ENCODE measurements at places on chromosomes 3 and 15. TPM values are rescaled to one million over a fixed set of nuclear protein-coding genes. Genes with fewer than 3 reads are reported as not detected.

RPL39L gene
- polyA plus RNA-seq = 18.4 TPM

GRCh38 chr3:57133157-57133556, 32.0 kb downstream of the IL17RD start:
- no peak for DNase-seq

ADAMTS7 gene
- polyA plus RNA-seq = 38.1 TPM

ADPRH gene
- 6.2 TPM for polyA plus RNA-seq

GRCh38 chr3:79587150-79587549, 180.6 kb downstream of the ROBO1 start:
- DNase-seq = no peak

GRCh38 chr3:151135541-151136337, 50.3 kb downstream of the MED12L start:
- no peak for DNase-seq

- DNase-seq = no peak
These were observed 194.0 kb upstream of the LMCD1 start for GRCh38 chr3:8307545-8308110.

FETUB gene
- polyA plus RNA-seq = 0.23 TPM

LDHAL6B gene
- 0.14 TPM for polyA plus RNA-seq

DNA sequence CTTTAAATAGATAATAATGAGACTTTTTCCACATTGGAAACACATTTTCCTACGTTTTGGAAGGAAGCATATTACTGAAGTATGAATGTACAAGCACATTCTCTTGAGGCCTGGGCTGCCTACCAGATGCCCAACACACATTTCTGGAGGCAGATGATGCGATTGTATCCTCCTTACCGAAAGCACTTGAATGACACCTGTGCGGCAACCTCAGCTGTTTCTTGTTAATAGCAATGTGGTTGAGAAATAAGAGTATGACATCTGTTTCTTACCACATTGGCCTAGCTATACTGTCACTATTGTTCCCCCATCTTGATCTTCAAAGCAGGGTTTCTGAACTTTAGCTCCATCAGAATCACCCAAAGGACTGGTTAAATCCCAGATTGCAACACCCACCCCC, 84.8 kb downstream of the ARPP21 start:
- no peak for DNase-seq
